HT1080 (cell line): ENCODE measurements at places on chromosomes 2 and 18. TPM values are rescaled to one million over a fixed set of nuclear protein-coding genes. Genes with fewer than 3 reads are reported as not detected.

Gene CHRNG
- total RNA-seq: not detected in 2 replicates

Gene ITGA6
- total RNA-seq: 311 and 345 TPM in 2 replicates

Gene HOXD10
- total RNA-seq: 8.6 and 10.5 TPM in 2 replicates

Gene GPR45
- total RNA-seq: not detected in 2 replicates

Gene DHRS9
- 0.20 and 0.21 TPM in 2 replicates for total RNA-seq

Gene WDR54
- 59.7 and 66.7 TPM in 2 replicates for total RNA-seq

Gene NYAP2
- total RNA-seq: not detected in 2 replicates

Gene CRYBA2
- not detected in 2 replicates for total RNA-seq

Gene FAM124B
- not detected in 2 replicates for total RNA-seq

Gene B3GNT7
- 0.14 TPM in 1 of 2 replicates, not detected in the other for total RNA-seq

Gene UGT1A10
- not detected in 2 replicates for total RNA-seq

Gene ASXL3
- total RNA-seq: 0.13 TPM in 1 of 2 replicates, not detected in the other

Gene ACADL
- total RNA-seq: not detected in 2 replicates

Gene CCDC178
- 0.03 TPM in 1 of 2 replicates, not detected in the other for total RNA-seq

Gene NIF3L1
- 78.9 and 87.4 TPM in 2 replicates for total RNA-seq
